NCI-H2029 (cell line): ENCODE measurements at places on chromosomes 2 and 18.

- peak; percentile 68 for DNase-seq
Observed at GRCh38 chr2:131093696-131094462, 619 bp upstream of the FAM168B start.

DNA sequence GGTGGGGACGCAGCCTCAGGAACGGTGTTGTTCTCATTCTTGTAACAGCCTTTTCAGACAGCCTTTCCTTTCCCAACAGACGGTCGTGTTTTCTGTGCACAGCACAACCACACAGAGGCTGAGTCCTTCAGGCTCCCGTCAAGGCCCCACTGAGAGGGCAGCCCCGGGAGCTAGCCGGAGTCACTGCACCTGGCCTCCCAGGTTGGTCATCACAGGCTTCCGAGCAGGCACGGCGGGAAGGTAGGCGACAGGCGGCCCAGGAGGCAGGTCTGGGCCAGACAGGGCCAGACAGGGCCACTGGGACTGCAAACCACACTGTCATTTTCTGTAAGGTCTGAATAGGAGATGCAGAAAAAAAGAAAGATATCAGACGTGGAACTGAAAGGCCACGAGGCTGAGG lies 570.8 kb downstream of the GALR1 start:
- no peak for DNase-seq

GRCh38 chr2:172674968-172675303 lies 60.7 kb upstream of the RAPGEF4 start:
- no peak for DNase-seq

DNA sequence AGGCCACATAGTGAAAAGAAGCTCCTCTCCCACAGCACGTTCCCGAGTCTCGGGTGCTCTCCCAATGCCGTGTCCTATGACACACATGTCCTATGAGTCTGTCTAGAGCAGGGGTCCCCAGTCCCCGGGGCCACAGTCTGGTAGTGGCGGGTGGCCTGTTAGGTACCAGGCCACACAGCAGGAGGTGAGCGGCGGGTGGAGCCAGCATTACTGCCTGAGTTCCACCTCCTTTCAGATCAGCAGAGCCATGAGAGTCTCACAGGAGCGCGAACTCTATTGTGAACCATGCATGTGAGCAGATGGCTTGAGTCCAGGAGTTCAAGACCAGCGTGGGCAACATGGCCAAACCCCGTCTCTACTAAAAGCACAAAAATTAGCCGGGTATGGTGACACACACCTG lies 112.6 kb downstream of the ZBTB7C start:
- DNase-seq: peak; percentile 30

GRCh38 chr2:30509716-30510115 lies 62.7 kb downstream of the LCLAT1 start:
- DNase-seq: no peak

DNA sequence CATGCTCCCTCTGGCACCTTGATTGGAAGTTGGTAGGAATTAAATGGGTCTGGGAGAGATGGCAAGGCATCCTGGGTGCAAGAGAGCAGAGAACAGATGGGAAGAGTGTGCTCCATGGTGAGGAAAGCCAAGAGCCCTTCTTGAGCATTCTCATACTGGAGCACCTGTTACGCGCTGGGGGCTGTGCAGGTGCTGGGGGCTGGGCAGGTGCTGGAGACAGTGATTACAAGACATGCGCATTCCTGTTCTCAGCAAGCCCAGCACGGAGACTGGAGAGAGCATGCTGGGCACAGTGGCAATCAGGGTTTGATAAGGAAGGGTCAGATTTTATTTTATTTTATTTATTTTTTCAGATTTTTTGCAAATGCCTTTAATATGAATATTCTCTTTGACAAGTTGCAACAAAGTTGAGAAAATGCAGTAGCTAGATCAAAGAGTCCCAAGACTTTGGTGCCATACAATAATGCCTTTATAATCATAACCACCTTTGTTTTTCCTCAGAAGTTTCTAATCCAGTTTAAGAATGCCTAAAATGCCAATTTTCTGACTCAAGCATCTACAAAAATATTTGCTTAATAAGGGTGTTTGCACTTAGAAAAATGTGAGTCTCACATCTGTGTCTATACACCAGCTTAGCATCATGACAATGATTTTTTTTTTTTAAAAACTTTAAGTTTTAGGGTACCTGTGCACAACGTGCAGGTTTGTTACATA lies 193.3 kb downstream of the RNF152 start:
- no peak for DNase-seq

DNA sequence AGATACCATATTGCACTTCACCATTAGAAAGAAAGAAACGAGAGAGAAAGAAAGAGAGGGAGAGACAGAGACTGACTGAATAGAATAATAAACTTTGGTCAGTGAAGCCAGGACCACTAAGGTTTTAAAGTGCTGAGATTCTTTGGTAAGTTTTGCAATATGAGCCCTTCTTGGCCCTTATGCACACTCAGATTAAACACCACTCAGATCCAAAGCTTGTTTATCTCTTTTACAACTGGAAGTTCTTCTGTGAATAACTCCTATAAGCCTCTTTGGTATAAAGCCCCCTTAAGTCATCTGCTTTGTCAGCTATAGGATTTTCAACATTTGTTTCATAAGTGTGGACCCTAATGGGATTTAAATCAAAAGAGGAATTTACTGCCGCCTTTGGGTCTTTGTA lies 40.8 kb downstream of the PID1 start:
- DNase-seq: no peak

- DNase-seq: no peak
Observed at GRCh38 chr2:111039628-111040383, 80.9 kb upstream of the BCL2L11 start.

DNA sequence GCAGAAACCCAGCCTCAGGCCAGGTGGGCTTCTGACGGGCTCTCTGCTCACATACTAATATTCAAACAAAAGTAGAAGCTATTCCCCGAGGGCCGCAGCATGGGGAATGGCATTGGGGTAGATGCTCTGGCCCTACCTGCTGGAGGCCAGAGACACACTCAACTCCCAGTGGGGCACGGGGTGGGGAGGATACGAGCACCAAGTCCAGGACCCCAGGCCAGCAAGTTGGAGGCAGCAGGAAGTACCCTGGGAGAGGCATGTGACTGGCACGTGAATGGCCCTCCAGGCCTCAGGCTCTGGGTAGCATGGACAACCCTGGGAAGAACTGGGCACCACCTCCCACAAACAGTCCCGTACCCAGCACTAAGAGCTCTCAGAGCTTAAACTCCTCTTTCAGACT lies 3.8 kb downstream of the DNMT3A start:
- no peak for DNase-seq

- DNase-seq: no peak
Observed at GRCh38 chr2:205510345-205510744, 172.0 kb upstream of the NRP2 start.

DNA sequence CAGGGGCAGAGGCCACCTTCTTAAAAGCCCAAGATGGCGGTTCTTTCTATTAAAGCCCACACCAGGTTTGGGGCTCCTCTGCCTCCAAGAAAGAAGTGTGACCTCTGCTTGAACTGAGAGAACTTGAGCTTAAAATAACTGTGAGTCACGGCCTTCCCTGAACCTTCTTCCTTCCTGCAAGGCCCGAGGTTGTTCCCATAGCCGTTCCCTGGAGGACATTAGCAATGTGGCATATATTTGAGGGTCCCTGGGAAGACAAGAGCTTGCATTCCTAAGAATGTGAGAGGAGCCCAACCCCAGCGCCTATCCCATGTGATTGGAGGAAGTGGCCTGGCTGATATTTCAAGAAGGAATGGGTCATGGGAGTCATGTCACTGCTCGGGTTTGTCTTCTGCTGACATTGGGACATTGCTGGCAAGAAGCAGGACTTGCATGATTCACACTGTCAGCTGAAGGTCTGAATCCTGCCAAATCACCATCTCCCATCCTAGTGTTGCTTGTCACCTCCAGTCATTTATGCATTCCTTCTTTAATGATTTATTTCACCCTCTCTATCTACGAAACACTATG lies 168.1 kb downstream of the TRIB2 start:
- DNase-seq: no peak

DNA sequence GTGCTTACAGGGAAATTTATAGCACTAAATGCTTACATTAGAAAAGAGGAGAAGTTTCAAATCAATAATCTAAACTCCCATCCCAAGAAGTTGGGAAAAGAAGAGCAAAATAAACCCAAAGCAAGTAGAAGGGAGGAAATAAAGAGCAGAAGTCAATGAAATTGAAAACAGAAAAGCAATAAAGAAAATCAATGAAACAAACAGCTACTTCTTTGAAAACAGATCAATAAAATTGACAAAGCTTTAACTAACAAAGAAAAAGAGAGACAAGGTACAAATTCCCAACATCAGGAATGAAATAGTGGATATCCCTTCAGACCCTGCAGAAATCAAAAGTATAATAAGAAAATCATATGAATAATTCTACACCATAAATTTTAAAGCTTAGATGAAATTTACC lies 25.5 kb upstream of the ONECUT2 start:
- no peak for DNase-seq

- DNase-seq: peak; percentile 32
Observed at GRCh38 chr2:74834792-74835755, 1.1 kb downstream of the HK2 start.

- DNase-seq: no peak
Observed at GRCh38 chr2:144580521-144581161, 60.7 kb upstream of the ZEB2 start.

DNA sequence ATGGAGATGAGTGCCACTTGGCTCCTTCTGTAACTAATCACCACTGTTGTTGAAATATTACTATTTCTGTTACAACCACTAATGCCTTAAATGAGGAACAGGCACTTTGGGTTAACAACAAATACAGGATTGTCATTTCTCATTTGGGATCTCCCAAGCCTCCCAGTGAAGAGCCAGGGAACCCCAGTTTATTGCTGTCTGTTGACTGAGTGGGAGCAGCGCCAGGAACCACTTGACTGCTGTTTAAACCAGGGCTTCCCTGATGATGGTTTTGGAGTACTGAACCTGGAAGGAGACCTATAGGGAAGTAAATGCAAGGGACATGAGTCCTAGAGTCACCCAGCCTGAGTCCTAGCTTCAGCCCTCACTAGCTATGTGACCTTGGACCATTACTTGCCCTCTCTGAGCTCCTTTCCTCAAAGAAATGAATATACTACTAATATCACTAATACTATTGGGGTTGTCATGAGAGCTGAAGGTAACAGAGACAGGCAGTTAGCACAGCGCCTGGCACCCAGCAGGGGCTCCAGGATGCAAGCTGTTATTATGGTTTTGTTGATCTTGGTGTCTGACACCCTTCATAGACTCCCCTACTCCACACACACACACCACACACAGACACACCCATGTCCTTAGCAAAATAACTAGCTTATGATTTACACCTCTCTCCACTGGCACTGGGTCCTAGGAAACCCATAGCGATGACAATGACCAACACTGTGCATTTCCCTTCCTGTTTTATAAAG lies 104.2 kb upstream of the FZD7 start:
- DNase-seq: no peak

DNA sequence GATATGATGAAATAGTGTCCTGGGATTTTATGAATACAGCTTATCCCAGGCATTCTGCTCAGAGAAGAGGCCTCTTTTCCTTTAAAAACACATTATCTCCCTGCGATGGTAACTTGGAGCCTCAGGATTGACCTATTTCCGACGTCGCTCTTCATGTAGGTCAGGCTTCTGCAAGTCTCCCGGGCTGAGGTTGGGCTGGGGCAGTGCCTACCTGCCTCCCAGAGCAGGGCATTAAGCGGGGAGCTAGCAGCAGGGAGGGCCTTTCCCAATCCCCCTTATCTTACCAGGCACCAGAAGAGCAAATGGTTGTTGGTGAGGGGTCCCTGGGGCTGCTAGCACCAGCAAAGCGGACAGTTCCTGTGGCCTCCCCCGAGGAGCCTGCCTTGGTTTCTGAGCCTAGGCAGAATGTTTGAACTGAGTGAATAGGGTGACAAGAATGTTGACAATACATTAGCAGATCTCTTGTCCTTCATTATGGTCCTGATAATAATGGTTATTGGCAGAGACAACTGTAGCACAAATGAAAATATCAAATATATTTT lies 60.2 kb downstream of the TRPM8 start:
- no peak for DNase-seq

GRCh38 chr2:64731746-64732145 lies 78.0 kb upstream of the SERTAD2 start:
- DNase-seq: no peak

DNA sequence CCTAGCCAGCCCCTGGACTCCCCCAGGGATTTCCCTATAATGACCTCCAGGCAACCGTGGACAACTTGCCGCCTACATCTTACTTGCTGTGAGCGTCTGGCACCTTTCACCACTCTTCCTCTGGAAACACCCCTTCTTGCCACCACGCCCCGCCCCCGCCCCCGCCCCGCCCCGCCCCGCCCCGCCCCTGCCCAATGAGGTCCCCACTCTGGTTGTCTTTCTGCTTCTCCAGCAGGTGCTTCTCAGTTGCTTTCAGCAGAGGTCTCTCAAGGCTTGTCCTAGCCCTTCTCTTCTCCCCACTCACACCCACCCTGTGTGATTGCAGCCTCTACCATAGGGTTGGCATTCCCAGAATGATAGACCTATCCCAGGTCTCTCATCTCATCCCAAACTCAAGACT lies 214.5 kb downstream of the EN1 start:
- DNase-seq: no peak

GRCh38 chr2:2826621-2827020 lies 495.5 kb upstream of the MYT1L start:
- DNase-seq: no peak

DNA sequence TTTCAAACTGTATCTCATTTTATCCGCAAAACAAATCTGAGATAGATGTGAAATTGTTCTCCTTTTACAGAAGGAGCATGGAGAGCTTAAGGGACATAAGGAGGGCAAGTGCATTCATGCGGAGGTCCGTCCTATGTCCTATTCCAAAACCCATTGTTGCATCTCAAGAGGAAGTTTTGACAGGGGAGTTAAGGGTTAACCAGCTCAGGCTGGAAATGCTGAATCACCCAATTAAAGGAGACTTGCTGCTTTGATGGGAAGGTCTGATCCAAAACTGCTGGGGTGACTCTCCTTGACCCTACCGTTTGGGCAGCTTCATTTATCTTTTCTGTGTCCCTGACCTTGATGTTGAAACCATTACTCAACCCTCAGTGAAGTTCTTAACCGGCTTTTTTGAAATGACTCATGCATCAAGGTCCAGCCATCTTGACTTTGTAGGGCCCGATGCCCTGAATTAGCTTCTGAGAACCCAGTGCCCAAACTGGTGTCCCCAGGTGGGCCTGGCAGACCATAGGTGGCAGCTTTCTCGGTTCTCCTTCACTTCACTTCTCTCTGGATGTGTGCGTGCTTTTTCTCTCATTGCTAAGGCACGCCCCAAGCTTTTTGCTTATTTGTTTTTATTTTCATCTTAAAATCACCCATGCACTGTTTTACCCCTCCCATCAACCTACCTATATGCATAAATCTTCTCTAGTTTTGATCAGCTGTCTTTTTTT lies 15.9 kb upstream of the TXNDC2 start:
- DNase-seq: no peak

- no peak for DNase-seq
Observed at GRCh38 chr2:200258881-200259576, 47.5 kb upstream of the SPATS2L start.

- DNase-seq: no peak
Observed at GRCh38 chr18:987325-988186, 82.9 kb downstream of the ADCYAP1 start.
